ENCODE measurements at places on chromosomes 1 and 21. TPM values are rescaled to one million over a fixed set of nuclear protein-coding genes. Genes with fewer than 3 reads are reported as not detected.

GRCh38 chr1:170769691-170770090, 105.8 kb downstream of the PRRX1 start:
- DNase-seq, result no peak

- DNase-seq, result no peak
Measured at GRCh38 chr1:182702826-182703524, 18.6 kb upstream of the RGS8 start.

GRCh38 chr1:17516303-17517214, 22.9 kb upstream of the ARHGEF10L start:
- DNase-seq, result no peak

- no peak for DNase-seq
Measured at GRCh38 chr1:77900687-77901293, 12.4 kb downstream of the NEXN start.

DNA sequence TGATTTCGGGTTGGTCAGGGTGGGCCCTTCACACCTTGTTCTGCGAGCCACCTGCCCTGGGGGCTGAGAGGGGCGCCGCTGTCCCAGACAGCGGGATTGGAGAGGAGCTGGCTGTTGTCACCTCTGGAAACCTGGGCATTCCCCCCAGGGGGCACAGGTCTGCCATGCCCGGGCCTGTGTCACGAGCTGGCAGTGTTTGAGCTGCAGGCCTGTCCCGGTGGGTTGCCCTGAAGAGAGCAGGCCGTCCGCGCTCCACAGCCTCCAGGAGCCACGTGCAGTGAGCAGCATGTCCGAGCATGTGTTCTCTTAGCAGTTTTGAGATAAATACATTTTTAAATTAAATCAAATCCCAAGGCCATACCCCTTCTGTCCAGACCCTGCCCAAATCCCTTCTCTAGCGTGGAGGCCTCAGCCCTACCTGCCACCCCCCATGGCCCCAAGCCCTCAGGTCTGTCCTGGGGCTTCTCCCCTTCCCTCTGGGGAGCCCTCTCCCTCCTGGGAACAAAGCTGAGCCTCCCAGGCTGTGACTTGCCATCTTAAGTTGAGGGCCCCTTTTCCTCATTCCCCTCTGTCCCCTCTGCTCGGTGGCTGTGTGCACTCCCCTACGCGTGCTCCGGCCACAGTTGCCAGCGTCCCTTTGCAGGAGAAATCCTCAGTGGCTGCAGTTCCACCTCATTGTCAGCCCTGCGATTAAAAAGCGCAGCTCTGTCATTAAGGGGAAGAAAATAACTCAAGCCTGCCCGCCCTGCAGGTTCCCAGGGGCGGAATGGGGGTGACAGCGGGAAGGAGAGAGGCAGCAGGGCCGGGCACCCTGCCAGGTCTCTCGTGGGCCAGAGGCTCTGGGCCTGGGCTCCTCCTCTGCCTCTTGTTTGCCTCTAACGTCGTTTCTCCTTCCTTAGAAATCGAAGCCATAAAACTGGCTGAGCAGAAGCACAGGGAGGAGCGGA, 26.6 kb downstream of the SLX9 start:
- DNase-seq, result no peak

- DNase-seq, result peak; percentile 51
Measured at GRCh38 chr1:109490029-109490933, 3.6 kb upstream of the CYB561D1 start.

- DNase-seq, result no peak
Measured at GRCh38 chr1:107824946-107825345, 140.0 kb downstream of the VAV3 start.

- DNase-seq, result no peak
Measured at GRCh38 chr1:176754676-176755075, 291.7 kb downstream of the PAPPA2 start.

DNA sequence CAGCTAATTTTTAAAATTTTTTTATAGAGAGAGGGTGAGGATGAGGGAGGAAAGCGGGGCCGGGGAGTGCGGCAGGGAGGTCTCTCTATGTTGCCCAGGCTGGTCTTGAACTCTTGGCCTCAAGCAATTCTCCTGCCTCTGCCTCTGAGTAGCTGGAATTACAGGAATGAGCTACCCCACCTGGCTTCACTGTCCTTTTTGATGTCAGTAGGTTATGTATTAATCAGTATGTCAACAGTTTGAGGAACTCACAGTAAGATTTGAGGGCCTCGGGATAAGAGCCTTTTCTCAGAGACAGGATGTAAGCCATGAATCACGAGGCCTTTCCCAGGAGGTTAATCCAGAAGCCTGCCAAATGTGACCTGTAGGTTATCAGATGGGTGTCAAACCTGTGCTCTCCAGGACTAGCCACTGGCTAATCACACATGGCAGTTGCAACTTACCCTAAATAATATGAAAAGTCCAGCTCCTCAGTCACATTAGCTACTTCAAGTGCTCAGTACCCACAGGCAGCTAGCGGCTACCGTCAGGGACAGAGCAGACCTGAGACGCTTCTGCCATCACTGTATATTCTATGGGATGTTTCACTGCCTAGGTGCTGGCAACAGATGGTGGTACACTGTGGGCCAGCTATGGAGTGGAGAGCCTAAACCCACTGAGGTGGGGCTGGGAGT, 33.1 kb downstream of the TRIM67 start:
- no peak for DNase-seq

- DNase-seq, result no peak
Measured at GRCh38 chr1:3998086-3998485, 98.0 kb upstream of the C1orf174 start.

DNA sequence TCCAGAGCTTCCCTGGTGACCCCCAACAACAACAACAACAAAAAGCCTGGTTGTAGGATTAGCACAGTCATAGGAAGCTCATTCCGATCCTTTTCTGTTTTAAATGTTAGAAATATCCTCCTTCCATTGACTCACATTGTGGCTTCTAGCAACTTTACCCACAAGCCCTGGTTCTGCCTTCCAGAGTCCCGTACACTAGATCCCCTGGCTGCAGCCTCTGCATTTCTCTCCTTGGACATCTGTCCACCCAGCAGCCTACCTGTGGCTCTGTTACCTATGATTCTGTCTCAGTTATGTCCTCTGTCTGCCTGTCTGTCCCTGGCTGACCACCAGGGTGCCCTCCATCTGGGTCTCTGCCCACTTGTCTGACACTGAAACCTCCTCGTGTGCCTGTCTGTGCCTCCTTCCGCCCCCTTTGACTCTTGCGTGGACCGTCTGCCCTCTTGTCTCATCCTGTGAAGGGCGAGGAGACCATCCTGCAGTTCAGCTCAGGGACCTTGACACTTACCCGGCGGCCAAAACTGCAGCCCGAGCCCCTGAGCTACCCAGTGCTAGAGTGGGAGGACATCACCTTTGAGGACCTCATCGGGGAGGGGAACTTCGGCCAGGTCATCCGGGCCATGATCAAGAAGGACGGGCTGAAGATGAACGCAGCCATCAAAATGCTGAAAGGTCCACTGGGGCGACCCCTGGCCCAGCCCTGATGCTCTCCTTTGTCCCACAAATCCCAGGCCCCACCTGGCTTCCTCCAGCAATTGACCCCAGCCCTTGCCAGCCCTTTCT, 16.1 kb downstream of the TIE1 start:
- DNase-seq, result no peak

Gene AMY1A
- not detected for total RNA-seq

Gene CLDN17
- total RNA-seq, result not detected

Gene G0S2
- total RNA-seq, result not detected

Gene ILDR2
- total RNA-seq, result 0.29 TPM

Gene FMO2
- total RNA-seq, result not detected

Gene C1orf226
- 0.24 TPM for total RNA-seq

Gene HRNR
- total RNA-seq, result not detected

All from naive thymus-derived CD4-positive, alpha-beta T cell (primary cell).